ENCODE measurements at places on chromosomes 1 and 21. TPM values are rescaled to one million over a fixed set of nuclear protein-coding genes. Genes with fewer than 3 reads are reported as not detected.

The MIA3 gene
- total RNA-seq, result 51.3 TPM

The VCAM1 gene
- total RNA-seq, result 8.7 TPM

The F13B gene
- not detected for total RNA-seq

The ZSWIM5 gene
- total RNA-seq, result 1.8 TPM

The DVL1 gene
- 66.3 TPM for total RNA-seq

The SPRR2E gene
- not detected for total RNA-seq

The C1orf141 gene
- total RNA-seq, result not detected

GRCh38 chr1:193766329-193766728 is 579.9 kb upstream of the B3GALT2 start:
- DNase-seq, result no peak

DNA sequence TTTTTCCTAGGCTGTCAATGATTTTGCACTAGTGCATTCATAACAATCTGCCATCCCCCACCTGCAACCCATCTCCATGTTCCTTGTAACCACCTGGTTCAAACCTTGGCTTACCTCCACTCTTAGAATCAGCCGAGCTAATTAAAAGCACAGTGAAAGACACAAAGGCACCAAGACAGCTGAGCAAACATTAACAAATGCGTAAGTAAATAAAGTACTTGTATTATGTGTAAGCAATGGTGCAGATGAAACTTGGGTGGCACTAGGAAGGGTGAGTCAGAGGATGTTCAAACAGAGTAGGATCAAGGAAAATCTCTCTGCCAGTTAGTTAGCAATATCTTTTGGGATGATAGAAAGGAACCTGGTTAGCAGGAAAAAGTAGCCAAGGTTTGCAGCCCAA is 5.1 kb upstream of the FOXJ3 start:
- DNase-seq, result no peak

GRCh38 chr1:35574125-35574654 is 1.1 kb downstream of the TFAP2E start:
- no peak for DNase-seq

DNA sequence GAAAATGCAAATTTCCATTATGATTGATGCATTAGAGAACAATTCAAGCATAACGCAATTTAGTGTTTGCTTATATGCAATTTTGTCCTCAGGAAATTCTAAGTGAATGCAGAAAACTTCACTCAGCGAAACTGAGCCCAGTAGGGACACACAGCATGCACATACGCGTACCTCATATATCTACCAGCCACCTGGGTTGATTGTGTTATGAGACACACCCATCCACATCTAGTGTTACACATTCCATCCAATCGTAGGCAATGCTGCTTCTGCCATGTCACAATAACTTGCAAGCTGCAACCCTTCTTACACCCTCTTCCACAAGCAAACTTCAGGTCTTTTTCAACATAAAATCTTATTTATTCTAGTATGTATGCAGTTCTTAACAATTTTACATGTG is 312.9 kb downstream of the HHAT start:
- DNase-seq, result no peak

DNA sequence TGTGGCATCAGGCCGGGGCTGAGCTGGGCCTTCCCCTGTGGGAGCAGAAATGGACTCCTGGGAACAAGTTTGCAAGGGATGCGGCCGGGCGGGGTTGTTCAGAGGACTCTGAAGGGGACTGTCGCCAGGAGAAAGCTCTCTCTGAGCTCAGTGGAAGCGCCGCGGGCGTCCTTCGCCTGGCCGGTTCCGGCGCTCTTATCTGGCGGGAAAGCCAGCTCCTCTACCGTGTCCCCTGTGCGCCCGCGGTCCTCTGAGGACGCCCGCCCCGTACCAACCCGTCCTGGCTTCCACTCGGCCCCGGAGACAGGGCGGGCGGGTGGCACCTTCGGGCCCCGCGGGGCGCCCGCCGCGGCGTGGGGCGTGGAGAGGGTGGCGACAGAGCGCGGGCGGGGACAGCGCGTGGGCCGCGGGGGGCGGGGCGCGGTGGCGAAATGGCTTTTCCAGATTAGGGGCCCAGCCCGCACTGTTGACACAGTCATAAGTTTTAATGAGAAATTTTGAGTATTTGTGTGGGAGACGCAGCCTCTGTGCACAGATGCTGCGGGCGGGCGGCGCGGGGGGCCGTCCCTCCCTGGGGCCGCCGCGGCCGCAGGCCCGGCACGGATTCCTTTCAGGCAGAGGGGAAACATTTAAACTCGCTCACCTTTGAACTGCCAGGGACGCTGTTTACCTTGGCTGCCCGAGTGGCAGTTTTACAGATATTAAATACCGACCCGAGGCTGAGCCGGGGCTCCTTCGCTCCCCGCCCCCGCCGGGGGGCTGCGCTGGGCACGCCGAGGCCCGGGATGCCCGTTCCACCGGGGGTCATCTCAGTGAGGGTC is 70.2 kb downstream of the FOXD2 start:
- peak; percentile 65 for DNase-seq

DNA sequence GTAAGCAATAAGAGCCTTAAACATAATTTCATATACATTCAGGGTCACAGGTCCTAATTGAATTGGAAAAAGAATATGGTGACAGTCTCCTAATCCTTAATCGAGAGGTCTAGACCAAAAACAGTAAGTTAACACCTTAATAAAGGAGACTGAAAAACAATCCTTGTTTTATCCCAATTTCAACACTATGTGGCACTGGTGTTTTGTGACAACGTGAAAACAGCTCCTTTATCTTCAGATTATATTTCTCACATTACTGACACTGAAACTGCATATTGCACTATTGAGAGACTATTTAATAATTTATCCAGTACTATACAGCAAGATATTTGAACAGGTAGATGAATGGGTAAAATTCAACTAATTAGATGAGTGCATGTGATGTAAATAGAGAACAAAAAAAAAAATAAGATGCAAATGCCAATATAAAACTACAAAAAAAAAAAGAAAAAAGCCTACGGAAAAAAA is 34.1 kb downstream of the TP53BP2 start:
- no peak for DNase-seq

DNA sequence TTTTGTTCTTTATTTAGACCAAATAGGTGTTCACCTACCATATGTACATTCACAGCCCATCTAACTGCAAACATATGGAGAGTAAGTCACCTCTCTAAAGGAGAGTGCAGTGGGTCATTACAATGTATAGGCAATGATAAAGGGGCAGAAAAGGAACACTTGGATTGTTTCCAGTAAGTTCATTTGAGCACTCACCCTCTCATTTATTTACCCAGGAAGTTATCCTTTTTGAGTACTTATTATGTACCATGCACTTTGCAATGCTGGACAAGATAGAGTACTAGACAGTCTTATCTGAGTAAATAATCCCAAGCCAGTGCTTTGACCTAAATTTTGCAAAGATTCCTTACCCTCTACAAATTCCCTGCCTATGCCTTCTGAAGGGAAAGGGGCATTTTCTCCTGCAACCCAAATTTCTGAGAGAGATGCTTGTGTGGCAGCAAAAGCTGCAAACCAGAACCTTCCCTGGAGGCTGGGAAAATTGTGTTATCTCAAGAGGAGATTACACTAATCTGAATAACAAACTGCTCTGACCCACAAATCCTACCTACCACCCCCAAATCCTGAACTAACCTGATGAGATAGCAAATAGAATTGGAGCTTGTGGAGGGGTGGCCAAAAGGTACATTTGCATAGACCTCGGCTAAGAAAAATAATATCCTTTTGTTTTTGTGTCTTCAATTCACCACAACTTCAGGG is 18.6 kb upstream of the RGS8 start:
- no peak for DNase-seq

Measured in right cardiac atrium (tissue), 5 donors.